GDM1 (cell line): ENCODE measurements at places on chromosomes 13 and 19.

DNA sequence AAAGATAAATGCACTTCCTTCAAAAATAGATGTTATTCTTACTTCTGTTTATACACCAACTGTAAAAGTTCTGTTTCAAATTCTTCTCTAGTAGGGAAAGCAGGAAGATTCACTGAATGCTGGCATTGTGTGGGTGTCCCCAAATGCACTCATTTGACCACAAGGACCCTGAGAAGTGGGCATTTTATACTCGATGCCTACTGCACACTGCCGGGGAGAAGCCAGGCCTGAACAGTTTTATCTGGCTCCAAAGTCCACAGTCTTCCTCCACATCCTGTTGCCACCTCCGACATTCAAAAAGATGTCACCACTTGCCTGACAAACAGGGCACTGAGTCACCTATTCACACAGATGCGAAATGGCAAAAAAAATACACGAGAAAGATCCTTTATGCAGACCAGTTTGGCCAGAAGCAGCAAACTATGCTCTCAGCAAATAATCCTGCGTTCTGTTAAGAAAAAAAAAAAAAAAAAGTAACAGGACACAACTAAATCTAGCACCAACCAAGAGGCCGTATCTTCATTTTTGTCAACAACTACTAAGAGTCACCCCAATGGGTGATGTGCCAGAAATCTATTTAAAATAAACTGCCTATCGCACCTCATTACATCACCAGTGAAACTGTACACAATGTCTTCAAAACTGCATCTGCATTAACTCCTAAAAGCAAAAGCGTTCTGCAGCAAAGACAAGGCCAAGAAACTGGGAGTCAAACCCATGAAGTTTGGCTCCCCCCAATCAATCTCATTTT is 6.2 kb downstream of the ZC3H4 start:
- DNase-seq, result peak; percentile 30

DNA sequence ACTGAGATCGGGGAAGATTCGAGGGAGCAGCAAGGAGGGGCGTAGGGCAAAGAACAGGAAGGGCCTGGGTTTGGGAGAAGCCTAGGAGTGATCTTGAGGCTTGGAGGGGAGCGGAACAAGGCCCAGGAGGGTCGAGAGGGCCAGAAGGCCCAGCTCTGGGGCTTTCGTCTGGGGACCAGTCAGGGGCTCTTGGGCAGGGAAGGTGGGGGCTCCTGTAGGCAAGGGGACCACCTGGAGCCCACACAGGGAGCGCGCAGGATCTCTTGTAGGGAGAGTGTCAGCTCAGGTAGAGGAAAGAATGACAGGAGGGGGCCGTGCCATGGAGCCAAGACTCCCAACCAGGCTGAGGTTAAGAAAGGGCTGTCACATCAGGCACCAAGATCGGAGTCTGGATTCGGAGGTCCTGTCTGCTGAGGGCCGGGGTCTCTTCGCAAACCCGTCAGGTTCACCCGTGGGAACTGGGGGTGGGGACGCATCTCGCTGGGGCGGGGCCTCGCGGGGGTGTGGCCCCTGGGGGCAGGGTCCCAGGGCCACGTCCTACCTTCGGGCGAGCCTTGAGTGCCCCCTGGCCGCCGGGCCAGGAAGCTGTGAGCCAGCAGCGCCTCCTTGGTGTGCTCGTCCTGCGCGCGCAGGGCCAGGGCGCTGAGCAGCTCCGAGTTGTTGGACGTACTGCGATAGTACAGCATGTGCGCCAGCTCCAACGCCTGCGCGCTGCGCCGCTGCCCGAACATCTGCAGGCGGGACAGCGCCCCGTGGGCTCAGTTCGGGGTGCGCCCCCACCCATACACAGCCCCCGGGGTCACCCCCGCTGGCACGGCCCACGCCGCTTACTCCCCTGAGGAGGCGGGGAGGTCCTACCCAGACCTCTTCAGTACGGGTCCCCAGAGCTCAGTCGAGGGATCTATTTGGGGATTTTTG is 8.4 kb downstream of the EMP3 start:
- peak; percentile 95 for DNase-seq

DNA sequence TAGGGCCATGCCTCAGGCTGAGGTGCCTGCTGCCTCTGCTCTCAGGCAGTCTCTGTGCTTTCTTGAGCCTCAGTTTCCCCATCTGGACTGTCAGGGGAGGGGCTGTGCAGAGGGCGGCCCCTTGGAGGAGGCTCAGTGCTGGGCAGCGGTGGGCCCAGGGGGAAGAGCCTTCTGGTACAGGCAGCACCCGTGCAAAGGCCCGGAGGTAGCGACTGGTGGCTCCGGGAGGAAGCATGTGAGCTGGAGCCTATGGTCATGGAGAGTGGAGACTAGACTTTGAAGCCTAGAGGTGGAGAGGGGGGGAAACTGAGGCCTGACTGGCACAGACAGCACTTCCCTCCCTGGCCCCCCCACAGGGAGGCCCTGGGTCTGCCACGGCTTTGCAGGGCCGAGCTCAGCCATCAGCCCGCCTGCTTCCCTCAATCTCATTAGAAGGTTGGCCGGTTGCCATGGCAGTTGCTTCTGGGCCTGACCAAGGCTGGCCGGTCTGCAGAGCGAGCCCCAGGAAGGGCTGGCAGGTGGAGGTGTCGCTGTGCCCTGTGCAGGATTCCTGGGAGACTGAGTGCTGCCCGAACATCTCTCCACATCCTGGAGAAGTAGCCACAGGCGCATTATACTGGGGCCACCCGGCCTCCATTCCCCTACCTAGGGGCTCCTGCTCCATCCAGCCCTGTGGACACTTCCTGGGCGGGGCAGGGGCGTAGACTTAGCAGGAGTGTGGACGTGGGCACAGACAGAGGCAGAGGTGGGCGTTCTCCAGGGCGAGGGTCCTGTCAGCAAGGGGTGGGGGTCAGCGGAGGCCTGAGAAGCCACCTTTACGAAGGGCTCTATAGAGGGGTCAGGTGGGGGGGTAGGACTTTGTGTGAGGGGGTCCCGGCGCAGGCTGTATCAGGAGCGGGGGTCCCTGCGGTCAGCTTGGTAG is 53.2 kb downstream of the CRTC1 start:
- no peak for DNase-seq

DNA sequence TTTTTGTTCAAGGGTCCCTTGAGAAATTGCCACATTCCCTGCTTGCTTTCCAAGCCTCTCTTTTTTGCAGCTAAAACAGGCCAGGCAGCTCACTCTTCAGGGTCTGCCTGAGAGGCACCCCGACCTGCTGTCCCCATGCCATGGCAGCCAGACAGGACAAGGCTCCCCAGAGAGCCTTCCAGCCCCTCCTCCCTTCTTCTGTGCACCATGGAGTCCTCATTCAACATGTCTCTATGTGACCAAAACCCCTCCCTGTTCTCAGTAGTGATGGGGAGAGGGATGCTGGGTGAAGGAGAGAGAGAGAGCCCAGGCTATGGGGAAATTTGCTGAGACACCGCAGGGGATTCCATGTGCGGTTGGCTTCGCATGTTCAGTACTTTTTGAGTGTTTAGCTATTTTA is 384.2 kb upstream of the ZNF507 start:
- no peak for DNase-seq

DNA sequence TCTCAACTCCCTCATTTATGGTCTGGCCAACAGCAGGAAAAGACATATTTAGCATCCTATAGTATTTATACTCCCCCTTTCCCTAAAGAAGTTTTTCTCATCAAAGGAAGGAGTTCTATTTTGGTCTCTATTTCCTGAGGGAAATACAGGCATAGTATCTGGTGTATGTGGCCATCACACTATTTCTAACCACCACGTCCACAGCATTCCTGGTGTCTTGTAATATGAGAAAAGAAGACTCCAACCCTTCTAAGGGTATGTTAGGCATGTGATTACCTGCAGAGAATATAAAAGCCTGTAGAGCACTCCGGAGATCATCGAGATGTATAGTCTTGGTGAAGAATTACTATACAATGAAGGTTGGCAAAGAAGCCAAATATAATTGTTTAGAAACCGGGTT is 137.4 kb downstream of the VWA8 start:
- no peak for DNase-seq

GRCh38 chr13:97108530-97108900 is 113.6 kb upstream of the MBNL2 start:
- no peak for DNase-seq

DNA sequence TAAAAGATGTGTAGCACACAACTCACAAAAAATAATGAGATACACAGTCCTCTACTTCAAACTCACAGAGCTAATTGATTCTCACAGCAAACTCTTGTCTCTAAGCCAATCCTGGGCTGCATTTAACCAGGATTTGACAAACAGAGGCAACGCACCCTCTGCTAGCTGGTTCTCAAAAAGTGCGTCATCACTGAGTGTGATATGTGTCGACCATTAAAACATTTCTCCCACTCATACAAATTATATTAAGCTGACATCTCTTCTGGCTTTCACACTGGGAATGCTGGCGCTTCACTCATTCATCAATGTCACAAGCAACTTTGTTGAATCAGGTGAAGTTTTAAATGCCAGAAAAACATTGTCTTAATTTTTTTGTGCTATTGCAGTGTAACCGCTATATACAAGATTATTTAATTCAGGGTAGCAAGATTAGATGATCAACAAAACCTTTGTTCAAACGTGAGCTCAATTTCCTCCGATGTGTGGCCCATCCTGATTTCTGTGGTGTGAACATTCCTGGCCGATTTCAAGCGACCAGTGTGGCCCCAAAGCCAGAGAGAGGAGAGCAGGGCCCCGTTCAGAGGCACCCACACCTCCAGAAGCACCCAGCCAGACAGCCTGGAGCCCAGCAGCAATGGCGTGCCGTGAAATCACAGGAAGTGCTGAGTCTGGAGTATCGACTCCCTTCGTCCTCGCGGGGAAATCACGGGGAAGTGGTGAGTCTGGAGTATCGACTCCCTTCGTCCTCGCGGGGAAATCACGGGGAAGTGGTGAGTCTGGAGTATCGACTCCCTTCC is 49.4 kb downstream of the RASA3 start:
- no peak for DNase-seq

- no peak for DNase-seq
These were observed 852 bp downstream of the KLK1 start for GRCh38 chr19:50822661-50823208.

DNA sequence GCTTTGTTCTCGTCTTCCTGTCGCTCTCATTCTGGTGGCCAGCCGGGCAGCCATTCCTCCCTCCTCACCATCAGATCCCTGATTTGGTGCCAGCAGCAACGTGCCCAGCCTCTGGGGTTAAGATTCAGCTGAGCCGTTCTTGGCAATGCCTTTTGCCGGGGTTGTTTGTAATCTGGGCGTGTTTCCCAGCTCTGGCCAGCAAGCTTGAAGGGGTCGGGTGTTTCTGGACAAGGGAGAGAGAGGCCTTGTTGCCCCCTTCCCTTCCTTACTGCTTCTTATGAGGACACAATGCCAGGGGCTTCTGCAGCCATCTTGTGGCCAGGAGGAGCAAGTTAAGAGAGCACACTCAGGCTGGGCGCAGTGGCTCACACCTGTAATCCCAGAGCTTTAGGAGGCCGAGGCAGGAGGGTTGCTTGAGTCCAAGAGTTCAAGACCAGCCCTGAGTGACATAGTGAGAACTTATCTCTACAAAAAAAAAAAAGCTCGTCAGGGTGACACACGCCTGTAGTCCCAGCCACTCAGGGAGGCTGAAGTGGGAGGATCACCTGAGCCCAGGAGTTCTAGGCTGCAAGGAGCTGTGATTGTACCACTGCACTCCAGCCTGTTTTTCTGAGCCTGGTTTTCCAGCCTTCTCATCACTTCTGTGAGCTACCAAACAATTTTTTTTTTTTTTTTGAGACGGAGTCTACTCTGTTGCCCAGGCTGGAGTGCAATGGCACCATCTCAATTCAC is 10.7 kb upstream of the CRTC1 start:
- no peak for DNase-seq

GRCh38 chr13:24741791-24742190 is 22.2 kb upstream of the RNF17 start:
- DNase-seq, result no peak
